ENCODE measurements at places on chromosomes 16 and 17. TPM values are rescaled to one million over a fixed set of nuclear protein-coding genes. Genes with fewer than 3 reads are reported as not detected.

CCDC200 gene
- total RNA-seq, result not detected

DNA sequence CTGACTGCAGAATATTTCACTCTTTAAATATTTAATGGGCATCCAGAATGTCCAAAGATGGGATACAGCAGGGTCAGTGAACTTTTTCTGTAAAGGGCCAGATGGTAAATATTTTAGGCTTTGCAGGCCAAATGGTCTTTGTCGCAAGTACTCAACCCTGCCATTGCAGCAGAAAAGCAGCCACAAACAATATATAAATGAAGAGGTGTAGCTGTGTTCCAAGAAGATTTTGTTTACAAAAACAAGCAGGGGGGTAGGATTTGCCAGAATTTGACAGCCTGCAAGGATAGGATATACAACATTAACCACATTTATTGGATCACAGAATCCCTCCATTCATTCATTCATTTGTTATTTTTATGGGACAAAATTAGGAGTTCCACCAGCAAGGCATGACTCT, 435.0 kb upstream of the DYNLRB2 start:
- H3K4me3 ChIP-seq, result no peak overlapping the region
- no peaks in the 10 kb centered on the region for H3K4me1 ChIP-seq
- no peaks in the 10 kb centered on the region for H3K36me3 ChIP-seq
- no peak overlapping the region for H3K27ac ChIP-seq
- H3K27me3 ChIP-seq, result peaks cover 52% of the 10 kb centered on the region
- DNase-seq, result no peak

MT1G gene
- total RNA-seq, result 7.5 TPM

TM4SF5 gene
- total RNA-seq, result not detected

GRCh38 chr17:3647251-3647650, 10.7 kb downstream of the CTNS start:
- H3K36me3 ChIP-seq, result peaks cover 20% of the 10 kb centered on the region
- peaks cover 12% of the 10 kb centered on the region for H3K4me1 ChIP-seq
- H3K27me3 ChIP-seq, result no peaks in the 10 kb centered on the region
- H3K4me3 ChIP-seq, result no peak overlapping the region
- no peak overlapping the region for H3K27ac ChIP-seq
- no peak for DNase-seq

TRIM16 gene
- total RNA-seq, result 15.1 TPM

GRCh38 chr17:6547336-6547735, 9.0 kb downstream of the PITPNM3 start:
- no peak for DNase-seq
- H3K36me3 ChIP-seq, result no peaks in the 10 kb centered on the region
- H3K4me3 ChIP-seq, result no peak overlapping the region
- H3K4me1 ChIP-seq, result no peaks in the 10 kb centered on the region

- H3K4me1 ChIP-seq, result no peaks in the 10 kb centered on the region
- no peak overlapping the region for H3K27ac ChIP-seq
- no peaks in the 10 kb centered on the region for H3K27me3 ChIP-seq
- no peak for DNase-seq
- H3K36me3 ChIP-seq, result no peaks in the 10 kb centered on the region
Measured at GRCh38 chr17:75909812-75910274, 5.2 kb upstream of the MRPL38 start.

DNA sequence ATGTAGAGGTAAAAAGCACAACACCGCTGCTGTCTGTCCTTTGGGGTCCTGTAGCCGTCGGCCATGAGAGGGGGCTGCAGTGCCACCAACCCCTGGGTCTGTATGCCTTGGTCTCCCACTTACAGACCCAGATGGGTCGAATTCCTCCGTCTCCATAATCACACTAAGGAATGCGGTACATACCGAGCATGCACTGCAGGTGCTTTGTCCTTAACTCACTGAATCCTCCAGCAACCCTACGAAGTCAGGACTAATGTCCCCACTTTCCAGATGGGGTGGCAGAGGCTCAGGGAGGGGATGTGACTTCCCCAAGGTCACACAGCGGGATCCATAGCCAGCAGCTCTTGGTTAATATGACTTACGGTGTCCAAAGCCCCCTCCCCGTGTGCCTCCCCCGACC, 219.9 kb upstream of the CIBAR2 start:
- H3K4me1 ChIP-seq, result no peaks in the 10 kb centered on the region
- no peaks in the 10 kb centered on the region for H3K36me3 ChIP-seq
- no peak for DNase-seq
- peaks cover 15% of the 10 kb centered on the region for H3K27me3 ChIP-seq

CENPT gene
- total RNA-seq, result 51.6 TPM

DNA sequence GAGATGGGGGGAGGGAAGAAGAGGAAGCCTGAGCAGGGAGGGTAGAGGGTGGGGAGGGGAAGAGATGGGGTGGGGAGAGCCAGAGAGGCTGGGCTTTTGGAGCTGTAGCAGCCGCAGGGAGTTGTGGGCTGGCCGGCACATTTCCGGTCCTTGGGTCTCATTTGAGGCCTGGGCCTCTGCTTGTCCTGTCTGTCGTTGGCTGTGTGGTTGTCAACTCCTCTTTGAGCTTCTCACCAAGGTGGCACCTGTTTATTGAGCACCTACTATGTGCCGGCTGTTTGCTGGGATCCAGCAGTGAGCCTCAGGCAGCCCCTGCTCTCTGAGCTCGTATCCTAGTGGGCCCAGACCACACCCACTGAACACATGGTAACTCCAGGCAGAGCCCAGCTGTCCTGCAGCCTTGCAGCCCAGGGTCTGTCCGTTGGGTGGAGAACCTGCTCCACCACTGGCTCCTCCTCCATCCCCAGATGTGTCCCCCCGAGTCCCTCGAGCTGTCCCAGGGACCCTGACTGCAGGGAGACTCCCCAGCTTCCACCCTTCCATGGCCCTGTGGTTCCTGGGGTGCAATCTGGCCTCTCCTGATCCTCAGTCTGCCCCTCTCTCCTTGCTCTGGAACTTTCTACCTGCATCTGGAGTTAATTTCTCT, 164.9 kb downstream of the IRF8 start:
- no peak overlapping the region for H3K4me3 ChIP-seq
- no peak overlapping the region for H3K27ac ChIP-seq
- H3K36me3 ChIP-seq, result no peaks in the 10 kb centered on the region

GAS2L2 gene
- total RNA-seq, result not detected

GRCh38 chr17:70153210-70153609, 16.1 kb upstream of the KCNJ2 start:
- DNase-seq, result no peak
- H3K4me3 ChIP-seq, result no peak overlapping the region
- H3K4me1 ChIP-seq, result no peaks in the 10 kb centered on the region
- peaks cover 3% of the 10 kb centered on the region for H3K27me3 ChIP-seq

KRT31 gene
- not detected for total RNA-seq

- DNase-seq, result no peak
Measured at GRCh38 chr17:59377410-59377809, 46.0 kb downstream of the YPEL2 start.

DNA sequence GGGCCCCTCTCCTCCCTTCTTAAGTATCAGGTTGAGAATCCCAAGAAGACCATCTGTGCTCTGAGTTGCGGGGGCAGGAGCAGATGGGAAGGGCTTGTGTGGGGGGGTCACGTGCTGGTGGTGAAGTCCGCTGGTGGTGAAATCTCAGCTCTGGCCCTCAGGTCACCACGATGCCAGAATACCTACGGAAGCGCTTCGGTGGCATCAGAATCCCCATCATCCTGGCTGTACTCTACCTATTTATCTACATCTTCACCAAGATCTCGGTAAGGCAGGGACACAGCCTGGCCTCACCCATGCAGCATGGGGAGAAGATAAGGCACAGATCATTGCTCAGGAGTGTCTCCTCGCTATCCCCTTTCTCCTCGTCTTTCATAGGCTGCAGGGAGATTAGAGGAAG, 29.7 kb downstream of the SLC5A11 start:
- H3K4me3 ChIP-seq, result no peak overlapping the region
- H3K4me1 ChIP-seq, result no peaks in the 10 kb centered on the region
- no peak overlapping the region for H3K27ac ChIP-seq

GSDMA gene
- total RNA-seq, result 1.1 TPM

- no peaks in the 10 kb centered on the region for H3K36me3 ChIP-seq
- no peaks in the 10 kb centered on the region for H3K4me1 ChIP-seq
- peaks cover 34% of the 10 kb centered on the region for H3K27me3 ChIP-seq
- no peak overlapping the region for H3K4me3 ChIP-seq
- no peak overlapping the region for H3K27ac ChIP-seq
Measured at GRCh38 chr17:56715613-56716357, 117.9 kb downstream of the C17orf67 start.

DNA sequence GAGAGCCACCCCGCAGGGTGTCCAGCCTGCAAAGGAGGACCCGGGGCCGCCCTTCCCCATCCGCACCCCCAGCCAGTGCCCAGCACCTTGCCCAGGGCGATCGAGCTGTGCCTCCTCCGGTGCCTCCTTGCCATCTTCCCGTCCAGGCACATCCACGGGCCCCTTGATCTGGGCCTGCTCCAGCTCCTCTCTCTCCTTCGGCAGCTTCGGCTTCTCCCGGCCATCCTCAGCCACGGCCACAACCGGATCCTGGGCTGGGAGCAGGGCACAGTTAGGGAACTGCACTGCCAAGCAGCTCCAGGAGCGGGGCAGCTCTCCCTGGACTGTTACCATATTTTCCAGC, 13.8 kb downstream of the NDUFAF8 start:
- no peak overlapping the region for H3K27ac ChIP-seq
- DNase-seq, result no peak
- H3K4me3 ChIP-seq, result no peak overlapping the region
- H3K4me1 ChIP-seq, result peaks cover 11% of the 10 kb centered on the region

MMP25 gene
- total RNA-seq, result 54.3 TPM

DNA sequence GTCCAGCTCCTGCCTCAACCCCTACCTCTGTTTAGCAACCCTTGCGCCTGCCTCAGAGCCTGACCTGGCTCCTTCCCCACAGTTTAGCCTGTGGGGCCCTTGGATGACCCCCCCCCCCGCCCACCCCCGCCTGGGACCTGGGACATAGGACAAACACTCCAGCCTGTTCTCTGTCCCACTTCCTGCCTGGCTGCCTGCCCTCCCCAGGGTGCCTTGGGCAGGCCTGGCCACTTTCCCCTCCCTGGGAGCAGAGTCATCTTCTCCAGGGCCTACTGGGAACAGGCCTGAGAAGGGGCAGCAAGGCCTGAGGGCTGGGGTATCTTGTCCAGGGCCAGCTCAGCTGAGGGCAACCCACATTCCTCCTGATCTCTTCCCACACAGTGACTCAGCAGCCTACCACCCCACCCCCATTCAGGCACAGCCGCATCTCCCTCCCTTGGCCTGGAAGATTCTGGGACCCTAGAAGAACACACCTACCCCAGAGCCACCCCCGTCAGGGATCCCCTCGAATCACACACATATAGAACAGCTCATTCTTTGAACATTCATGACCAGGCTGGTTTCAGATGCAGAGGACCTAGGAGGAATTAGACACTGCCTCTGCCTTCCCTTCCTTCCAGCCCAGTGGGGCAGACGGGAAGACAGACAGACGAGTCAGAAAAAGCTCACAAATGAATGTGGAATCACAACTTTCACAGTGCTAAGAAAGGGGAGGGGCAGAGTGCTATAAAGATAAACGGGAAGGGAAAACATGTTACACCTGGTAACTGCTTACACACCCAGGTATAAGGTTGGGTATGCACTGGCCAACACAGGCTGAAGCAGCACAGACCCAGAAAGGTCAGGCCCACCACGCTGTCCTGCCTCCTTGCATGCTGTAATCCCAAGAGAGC, 6.0 kb downstream of the FHOD1 start:
- no peaks in the 10 kb centered on the region for H3K27me3 ChIP-seq
- peak overlapping the region; percentile 95 for H3K27ac ChIP-seq
- peaks cover 48% of the 10 kb centered on the region for H3K4me1 ChIP-seq
- no peak for DNase-seq
- H3K36me3 ChIP-seq, result peaks cover 2% of the 10 kb centered on the region
- H3K4me3 ChIP-seq, result peak overlapping the region; percentile 28

TBC1D26 gene
- not detected for total RNA-seq

- H3K4me1 ChIP-seq, result no peaks in the 10 kb centered on the region
- no peaks in the 10 kb centered on the region for H3K27me3 ChIP-seq
- no peak overlapping the region for H3K4me3 ChIP-seq
- H3K27ac ChIP-seq, result peak overlapping the region; percentile 56
Measured at GRCh38 chr17:7893187-7893880, 4.7 kb downstream of the CHD3 start.

DNA sequence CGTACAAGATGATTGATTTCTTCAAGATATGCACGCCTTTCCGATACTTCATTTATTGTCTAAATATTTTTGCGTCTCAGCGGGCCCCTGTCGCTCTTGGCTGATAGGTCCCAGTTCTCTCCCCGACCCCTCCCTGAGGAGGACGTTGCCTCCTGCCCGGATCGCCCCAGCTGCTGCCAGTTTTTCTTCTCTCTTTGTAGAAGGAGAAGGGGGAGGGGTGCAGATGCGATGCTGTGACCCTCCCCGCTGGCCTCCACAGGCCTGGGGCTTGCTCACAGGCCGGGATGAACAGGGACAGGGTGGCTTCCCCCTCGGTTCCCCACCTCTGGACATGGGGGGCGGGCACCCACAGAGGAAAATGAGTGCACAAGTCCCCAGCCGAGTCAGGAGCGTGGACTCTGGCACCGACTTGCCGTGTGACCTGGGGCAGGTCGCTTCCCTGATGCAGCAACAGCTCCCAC, 53.6 kb upstream of the ZC3H18 start:
- H3K27ac ChIP-seq, result no peak overlapping the region
- H3K4me1 ChIP-seq, result peaks cover 34% of the 10 kb centered on the region
- H3K4me3 ChIP-seq, result no peak overlapping the region
- H3K27me3 ChIP-seq, result no peaks in the 10 kb centered on the region
- no peaks in the 10 kb centered on the region for H3K36me3 ChIP-seq
- no peak for DNase-seq

GRCh38 chr16:1194665-1195392, 30.2 kb downstream of the TPSG1 start:
- H3K4me1 ChIP-seq, result peaks cover 2% of the 10 kb centered on the region
- no peak overlapping the region for H3K27ac ChIP-seq
- H3K36me3 ChIP-seq, result no peaks in the 10 kb centered on the region

- H3K4me3 ChIP-seq, result no peak overlapping the region
- no peak for DNase-seq
- H3K27ac ChIP-seq, result peak overlapping the region; percentile 35
- peaks cover 20% of the 10 kb centered on the region for H3K4me1 ChIP-seq
- no peaks in the 10 kb centered on the region for H3K36me3 ChIP-seq
Measured at GRCh38 chr17:9256751-9257629, 235.7 kb downstream of the NTN1 start.

DNA sequence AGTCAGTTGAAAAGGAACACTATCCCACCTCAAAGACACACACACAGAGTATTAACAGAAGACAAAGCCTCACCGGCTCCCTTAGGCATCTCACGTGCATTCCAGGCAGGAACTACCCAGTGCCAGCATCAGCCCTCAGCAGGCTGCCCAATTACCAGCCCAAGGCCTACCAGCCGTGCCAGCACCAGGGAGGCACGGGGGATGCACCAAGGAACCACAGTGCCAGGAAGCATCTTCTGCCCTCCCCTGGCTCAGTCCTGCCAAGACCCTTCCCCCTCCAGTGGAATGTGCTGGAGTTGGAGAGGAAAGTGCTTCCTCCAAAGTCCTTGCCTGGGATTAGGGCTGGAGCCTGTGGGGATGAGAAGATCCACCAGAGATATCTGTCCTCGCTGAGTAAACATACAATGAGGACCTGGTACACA, 11.0 kb upstream of the KRT19 start:
- H3K4me1 ChIP-seq, result no peaks in the 10 kb centered on the region
- no peaks in the 10 kb centered on the region for H3K36me3 ChIP-seq
- no peak overlapping the region for H3K4me3 ChIP-seq
- peaks cover 16% of the 10 kb centered on the region for H3K27me3 ChIP-seq
- DNase-seq, result peak; percentile 56

WNK4 gene
- 0.28 TPM for total RNA-seq

GRCh38 chr17:79388556-79389295, 222.1 kb downstream of the RBFOX3 start:
- no peaks in the 10 kb centered on the region for H3K4me1 ChIP-seq
- H3K27ac ChIP-seq, result no peak overlapping the region
- peaks cover 28% of the 10 kb centered on the region for H3K27me3 ChIP-seq
- no peaks in the 10 kb centered on the region for H3K36me3 ChIP-seq
- no peak for DNase-seq

Data from natural killer cell treated with Interleukin-12 subunit alpha and Interleukin-12 subunit beta and Interleukin-15 and Interleukin-18, amount 100 ng/mL, for 72 hours (primary cell).